ENCODE measurements at places on chromosomes 2 and 18.

DNA sequence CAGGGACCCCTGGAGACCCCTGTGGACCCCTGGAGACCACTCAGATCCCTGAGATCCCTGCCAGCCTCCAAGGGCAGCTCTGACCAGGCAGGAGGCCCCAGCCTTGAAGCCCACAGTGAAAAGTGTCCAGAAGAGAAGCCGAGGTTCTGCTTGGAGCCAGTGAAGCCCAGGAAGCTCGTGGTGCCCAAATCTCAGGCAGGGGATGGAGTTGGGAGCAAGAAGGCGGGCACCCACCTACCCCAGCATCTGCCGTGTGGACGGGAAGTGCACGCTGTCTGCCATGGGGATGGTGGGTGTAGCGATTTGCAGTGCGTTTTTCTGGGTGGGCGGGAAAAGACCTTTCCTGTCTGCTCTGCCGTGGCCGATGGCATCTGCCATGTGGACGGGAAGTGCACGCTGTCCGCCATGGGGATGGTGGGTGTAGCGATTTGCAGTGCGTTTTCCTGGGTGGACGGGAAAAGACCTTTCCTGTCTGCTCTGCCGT is 120.6 kb upstream of the CTDP1 start:
- no peak for DNase-seq

DNA sequence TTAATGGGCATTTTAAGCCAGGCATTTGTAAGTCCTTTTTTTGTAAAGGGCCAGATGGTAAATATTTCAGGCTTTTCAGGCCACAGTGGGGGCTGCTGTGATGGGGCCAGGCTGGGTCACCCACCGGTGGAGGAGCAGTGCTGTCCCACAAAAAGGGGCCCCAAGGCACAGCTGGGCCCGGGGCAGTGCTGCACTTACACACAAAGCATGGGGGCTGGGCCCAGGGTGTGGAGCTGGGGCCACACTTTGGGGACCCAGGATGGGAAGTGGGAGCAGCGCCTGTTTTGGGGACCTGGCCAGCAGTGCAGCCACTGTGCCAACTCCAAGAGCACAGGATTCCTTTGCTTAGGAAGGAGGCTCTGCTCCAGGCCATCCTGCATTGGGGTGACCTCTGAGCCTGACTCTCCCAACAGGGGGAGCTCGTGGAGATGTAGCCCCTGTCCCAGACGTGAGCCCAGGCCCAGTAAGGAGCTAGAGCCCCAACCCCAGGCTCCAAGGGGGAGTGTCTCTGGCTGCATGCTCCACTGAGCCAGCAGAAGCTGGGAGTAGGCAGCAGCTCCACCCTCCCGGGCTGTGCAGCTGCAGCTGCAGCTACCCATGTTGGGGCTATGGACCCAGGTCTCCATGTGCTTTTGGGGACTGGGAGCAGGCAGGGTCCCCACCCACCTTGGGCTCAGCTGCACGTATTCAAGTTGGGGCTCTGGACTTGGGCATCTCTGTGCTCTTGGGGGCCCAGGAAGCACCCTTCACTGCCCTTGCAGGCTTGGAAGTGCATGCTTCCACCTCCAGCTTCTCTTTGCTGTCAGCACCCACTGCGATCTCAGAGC is 1036.5 kb upstream of the CNTNAP5 start:
- DNase-seq: no peak

DNA sequence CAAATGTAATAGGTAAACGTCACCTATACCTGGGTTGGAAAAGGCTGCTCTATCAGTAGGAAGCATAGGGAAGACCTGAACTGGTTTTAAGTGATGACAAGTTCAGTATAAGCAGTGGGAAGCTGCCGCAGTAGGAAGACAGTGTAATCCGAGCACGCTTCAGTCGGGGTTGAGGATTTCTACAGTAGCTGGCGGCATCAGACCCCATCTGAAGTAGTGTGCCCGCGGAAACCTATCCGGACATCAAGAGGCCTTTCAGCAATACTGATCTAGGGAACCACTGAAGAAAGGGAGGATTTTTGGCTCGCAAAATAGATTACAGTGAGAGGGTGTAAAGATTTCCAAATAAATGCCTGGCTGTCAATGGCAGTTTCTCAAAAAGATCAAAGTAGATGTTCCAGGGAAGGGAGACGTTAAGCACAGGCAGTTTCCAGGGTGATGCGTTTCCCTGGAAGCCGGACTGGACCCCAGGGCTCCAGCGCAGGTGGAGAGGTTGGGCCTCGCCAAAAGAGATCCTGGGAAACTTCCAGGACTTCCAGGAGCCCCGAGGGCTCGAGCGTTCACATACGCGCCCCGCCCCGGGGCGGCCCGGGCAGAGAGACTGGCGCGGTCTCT is 5.3 kb downstream of the LOXL3 start:
- DNase-seq: no peak

GRCh38 chr2:88659538-88659915 is 31.9 kb upstream of the RPIA start:
- DNase-seq: no peak

DNA sequence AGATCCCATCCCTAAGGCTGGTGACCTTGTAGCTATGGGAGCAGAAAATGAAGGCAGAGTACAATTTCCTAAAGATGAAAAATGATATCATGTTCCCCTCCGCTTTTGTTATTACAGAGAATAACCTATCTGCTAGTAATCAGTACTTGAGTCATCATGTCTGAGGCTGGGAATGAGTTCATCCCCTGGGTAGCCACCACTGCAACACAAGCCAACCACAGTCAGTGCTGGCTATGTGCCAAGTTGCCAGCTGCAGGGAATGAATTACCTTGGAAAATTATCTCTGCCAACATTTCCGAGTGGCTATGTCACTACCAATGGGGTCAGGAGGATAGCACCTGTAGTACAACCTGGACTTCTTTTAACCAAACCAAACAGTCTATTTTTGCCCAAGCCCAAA is 1094.7 kb upstream of the DDX18 start:
- DNase-seq: no peak

DNA sequence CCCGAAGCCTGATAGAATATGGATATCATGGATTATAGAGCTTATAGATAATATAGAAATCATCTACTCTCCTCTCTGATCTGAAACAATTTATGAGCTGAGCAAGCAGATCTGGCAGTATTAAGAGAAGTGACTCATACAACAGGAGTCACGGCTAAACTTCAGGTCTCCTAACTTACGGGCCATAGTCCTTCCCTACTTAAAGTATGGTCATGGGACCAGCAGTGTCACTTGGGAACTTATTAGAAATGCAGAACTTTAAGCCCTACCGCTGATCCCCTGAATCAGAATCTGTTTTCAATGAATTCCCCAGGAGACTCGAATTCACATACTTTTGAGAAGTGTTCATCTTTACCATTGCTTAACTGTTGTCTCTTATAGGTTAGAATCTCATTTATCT is 195.7 kb upstream of the FANCL start:
- DNase-seq: no peak

- no peak for DNase-seq
Observed at GRCh38 chr2:101967826-101968513, 23.8 kb upstream of the IL1R2 start.

All from amygdala (tissue), 56 donors.